ENCODE measurements at places on chromosomes 4 and X. TPM values are rescaled to one million over a fixed set of nuclear protein-coding genes. Genes with fewer than 3 reads are reported as not detected.

DNA sequence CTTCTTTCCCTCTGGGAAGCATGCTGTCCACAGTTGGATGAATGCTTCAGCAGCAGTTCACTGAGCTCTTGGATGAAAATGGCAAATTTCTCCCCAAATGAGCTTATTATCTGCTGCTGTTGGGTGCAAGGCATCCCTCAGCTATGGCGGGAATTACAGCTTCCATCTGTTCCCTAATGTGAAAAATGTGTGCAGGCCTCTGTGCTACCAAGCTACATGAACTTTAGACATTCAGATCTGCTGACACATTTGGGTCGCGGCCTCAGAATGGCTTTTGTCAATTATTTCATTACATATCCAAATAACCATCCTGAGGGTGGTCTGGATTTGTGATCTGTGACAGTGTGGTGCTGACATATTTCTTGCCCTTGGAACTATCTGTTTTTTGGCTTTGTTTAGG lies 119.5 kb upstream of the SCML1 start:
- no peak for DNase-seq

The F9 gene
- total RNA-seq, result not detected

DNA sequence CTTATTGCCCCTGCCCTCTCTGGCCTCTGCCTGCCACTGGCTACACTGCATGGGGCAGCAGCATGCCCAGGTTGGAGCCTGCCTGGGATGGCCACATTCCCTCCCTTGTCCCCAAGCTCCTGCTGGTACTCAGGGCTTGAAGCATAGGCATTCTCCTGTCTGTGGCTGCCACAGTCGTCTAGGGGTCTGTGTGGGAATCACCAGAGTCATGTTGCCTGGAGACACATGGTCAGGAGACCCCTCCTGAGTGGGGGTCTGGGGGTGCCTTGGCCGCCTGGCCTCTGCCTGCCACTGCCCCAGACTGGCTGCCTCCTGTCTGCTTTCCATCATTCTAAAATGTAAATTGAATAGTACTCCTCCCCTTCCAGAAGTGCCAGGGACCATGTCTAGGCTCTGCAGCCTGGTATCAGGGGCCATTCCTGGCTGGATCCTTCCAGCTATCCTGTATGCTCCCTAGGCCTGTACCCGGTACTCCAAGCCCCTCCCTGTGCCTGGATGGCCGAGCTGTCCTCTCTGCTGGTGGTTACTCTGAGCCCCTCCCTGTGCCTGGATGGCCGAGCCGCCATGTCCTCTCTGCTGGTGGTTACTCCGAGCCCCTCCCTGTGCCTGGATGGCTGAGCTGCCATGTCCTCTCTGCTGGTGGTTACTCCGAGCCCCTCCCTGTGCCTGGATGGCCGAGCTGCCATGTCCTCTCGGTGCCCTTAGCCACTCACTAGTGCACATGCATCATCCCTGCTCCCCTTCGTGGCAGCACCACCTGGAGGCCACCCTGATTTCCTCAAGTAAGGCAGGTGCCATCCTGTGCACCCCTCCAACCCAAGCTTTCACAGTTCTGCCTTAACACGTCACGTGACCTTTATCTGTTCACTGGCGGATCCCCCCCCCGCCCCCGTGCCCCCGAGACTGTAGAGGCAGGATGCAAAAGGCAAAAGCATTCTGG lies 5.5 kb upstream of the NKX1-1 start:
- DNase-seq, result no peak

DNA sequence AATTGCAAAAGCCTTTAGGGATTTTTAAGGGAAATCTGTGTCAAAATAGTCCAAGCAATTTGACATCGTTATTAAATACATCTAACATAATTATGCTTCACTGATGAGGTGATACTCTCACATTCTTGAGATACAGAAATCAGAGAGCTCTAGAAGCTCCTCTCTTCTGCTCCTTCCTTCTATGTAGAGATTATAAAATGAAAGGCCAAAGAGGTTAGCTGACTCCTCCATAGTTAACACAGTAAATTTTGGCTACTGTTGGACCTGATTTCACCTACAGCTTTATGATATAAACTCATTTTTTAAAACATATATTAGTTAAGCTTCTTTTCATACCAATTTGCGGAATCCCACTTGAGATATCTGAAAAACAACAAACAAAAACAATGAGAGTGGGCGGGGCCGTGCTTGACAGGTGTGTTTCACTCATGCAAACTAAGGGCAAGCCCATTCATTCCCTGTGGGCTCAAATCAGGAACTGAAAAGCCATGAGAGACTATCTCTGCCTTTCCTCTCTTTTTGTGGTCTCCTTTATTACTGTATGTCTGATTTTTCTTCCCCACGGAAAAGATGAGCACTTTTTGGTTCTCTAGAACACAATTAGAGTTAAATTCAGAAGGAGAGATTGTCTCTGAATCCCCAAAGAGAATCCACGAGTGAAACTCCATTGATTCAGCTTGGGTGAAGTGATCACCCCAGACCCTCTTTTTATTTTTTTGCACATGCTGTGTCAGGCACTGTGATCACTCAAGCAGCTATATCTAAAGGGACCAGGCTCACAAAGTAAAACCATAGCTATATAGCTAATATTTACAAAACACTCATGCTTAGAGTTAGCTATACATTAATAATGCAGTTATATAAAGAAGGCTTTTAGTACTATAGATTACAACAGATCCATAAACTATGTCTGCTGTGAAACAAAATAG lies 566.3 kb downstream of the IL15 start:
- no peak for DNase-seq

DNA sequence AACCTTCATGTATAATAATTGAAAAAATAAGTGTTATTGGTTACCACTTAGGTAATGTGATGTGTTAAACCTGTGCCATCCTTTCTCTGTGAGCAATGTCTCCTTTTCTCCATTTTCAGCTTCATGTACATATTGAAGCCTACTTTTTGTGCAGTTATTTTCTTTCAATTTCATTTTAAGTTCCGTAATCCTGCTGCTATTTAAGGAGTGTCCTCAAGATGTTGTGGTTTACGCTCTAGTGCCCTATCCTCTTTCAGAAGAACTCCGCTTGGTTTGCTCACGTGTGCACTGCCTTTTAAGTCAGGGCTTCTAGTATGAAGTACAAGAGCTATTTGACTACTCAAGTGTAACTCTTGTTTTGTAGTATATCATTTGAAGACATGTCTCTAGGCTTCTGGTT lies 2253.2 kb upstream of the TENM3 start:
- no peak for DNase-seq

DNA sequence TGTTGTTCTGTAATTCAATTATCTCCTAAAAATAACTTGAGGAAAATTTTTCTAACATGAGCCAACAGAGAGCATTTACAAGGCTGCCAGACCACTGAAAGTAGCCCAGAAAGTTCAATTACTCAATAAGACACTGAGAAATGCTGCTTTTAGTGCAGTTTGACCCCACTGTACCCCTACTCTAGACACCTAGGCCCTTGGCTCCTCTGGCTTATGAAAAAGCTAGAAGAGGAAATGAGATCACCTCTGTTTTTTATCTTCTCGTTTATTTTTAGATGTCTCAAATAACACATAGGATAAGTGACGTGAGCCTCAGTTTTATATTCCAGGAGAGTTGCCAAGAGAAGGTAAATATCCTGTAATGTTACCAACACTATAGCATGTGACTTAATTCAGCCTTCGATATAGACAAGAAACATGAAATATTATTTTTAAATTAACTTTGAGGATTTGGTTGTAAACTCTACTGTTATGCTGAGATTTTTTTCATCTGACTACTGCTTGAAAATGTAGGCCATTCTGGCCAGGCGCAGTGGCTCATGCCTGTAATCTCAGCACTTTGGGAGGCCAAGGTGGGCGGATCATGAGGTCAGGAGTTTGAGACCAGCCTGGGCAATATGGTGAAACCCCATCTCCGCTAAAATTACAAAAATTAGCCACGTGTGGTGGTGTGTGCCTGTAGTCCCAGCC lies 24.4 kb downstream of the TNIP3 start:
- DNase-seq, result peak; percentile 65

The OTC gene
- 2.4 TPM for total RNA-seq

- no peak for DNase-seq
These were observed 653.6 kb upstream of the NR3C2 start for GRCh38 chr4:149095811-149096210.

DNA sequence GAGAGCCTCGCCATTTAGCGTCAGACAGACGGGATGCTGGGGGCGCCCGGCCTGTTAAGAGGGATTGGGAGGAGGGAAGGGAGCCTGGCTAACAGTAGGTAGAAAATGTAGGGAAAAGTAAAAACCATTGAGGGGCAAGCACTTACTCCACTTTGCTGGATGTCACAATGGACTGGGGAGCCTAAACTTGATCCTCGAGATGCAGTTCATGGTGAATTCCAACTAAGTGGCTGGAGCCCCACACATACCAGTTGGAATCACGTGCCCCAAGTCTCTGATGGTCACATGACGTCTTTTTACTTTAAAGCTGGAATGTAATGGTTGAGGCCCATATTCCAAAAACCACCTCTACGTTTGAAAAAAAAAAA lies 1.5 kb downstream of the PLS3 start:
- peak; percentile 60 for DNase-seq

The CXCL10 gene
- 0.14 TPM for total RNA-seq

DNA sequence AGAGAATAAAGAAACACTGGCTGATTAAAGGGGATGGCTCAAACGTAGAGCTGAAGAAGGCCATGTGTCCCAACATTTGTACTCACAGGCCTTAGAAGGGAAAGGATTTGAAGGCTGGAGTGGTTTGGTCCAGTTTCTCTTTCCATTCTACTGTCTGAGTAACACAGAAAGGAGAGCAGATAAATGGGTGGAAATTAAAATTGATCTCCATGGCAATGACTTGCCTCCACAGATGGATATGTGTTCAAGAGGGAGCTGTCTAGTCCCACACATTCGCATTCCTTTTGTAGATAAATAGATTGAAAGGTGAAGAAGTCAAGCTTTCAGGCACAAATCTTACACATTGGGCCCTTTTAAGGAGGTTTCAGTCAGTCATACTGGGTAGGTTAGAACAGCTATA lies 74.6 kb downstream of the DOCK11 start:
- no peak for DNase-seq

GRCh38 chr4:93912146-93912545 lies 83.6 kb downstream of the ATOH1 start:
- no peak for DNase-seq

- no peak for DNase-seq
These were observed 69.3 kb downstream of the YIPF6 start for GRCh38 chrX:68568136-68568535.

The IL15 gene
- 2.0 TPM for total RNA-seq

GRCh38 chr4:141999446-142000143 lies 363.2 kb downstream of the IL15 start:
- DNase-seq, result no peak

DNA sequence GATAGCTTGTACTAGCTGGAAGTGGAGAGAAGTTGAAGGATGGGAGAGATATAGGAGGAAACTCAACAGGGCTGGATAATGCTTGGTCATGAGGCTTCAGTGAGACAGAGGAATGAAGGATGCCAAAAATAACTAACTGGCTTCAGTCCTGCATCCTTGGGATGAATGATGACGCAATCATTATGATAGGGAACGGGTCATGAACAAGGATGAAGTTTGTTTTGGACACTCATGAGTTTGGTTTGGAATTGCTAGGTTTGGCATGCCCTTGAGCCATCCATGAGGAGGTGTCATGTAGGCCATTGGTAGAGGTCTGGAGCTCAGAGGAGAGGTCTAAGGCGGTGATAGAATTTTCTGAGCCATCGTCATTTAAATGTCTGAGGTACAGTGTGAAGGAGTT lies 160.0 kb upstream of the NHS start:
- DNase-seq, result no peak

The PRRG1 gene
- 32.0 TPM for total RNA-seq

DNA sequence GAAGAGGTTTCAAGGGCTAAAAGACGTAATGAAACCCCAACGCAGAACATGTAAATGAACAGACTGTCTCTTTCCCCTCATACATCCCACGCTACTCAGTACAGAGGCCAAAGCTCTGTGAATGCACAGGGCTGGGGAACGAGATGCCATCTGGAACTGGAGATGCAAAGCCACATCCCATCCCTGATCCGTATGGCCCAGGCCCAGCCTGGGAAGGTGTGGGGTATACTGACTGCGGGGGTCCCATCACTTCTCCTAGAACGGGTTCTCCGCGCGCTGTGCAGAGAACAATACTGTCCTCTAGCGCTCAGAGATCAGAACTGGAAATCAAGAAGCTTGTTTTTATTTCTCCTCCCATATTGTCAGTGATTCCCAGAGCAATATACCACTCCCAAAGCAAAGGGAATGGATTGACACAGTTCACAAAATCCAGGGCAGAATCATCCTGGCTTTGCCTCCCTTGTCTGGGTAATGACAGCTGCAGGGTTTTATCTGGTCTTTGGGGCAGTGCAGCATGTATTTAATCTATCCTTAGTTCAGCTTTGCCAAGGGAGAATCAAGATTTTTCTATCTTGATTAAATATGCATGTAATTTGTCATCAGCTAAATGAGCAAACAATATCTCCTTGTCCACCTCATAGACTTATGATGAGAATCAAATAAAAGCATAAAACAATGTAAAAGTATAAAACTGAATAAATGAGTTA lies 47.3 kb upstream of the TLR3 start:
- peak; percentile 75 for DNase-seq

The SPANXN3 gene
- total RNA-seq, result not detected

GRCh38 chrX:7927259-7928167 lies at the start of gene PNPLA4:
Gene PNPLA4 (minus strand): TSS chrX:7927413. CDS start chrX:7926119, 1,294 bp downstream.
- peak; percentile 80 for DNase-seq

DNA sequence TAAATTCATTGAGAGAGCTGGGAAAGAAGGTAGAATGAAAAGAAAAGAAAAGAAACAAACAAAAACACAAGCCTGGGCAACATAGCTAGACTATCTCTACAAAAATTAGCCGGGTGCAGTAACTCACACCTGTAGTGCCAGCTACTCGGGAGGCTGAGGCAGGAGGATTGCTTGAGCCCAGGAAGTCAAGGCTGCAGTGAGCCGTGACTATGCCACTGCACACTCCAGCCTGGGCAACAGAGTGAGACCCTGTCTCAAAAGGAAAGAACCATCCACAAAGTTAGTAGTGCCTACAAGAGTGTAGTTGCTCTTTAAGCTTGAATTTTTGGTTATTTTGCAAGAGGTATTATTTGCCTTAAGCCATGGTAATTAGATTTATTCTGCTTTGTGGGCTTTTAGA lies 157.7 kb downstream of the CBR4 start:
- DNase-seq, result no peak

DNA sequence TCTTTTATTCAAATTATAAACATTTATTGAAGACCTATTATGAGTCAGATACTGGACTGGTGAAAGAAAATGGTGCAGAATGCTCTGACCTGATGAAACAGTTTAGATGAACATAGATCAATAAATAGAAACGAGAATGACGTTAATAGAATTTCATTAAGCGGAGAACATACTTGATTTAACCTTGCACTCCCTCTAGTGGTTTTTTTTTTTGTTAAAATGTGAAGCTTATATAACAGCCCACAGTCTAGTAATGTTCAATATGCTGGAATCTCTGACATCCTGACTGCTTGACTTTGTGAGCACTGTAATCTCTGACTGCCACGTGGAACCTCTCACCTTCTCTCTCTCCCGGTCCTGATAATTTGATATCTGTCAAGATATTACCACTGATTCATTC lies 32.3 kb downstream of the HDAC8 start:
- DNase-seq, result peak; percentile 50

- no peak for DNase-seq
These were observed 66.0 kb upstream of the RLIM start for GRCh38 chrX:74680391-74680790.

GRCh38 chrX:103794119-103794518 lies 17.5 kb downstream of the PLP1 start:
- no peak for DNase-seq

The LRRC66 gene
- 0.17 TPM for total RNA-seq

The TEX13D gene
- not detected for total RNA-seq

The CTAG2 gene
- total RNA-seq, result not detected

The RAB41 gene
- not detected for total RNA-seq

- DNase-seq, result no peak
These were observed 611.9 kb downstream of the STPG2 start for GRCh38 chr4:97531351-97531750.

Data from dermis blood vessel endothelial cell (primary cell).